Right hindlimb (tissue), 1 donor: ENCODE measurements at places on chromosomes 11 and 22.

GRCh38 chr22:30606455-30607299 is at the start of gene TCN2:
Gene TCN2, plus strand, starts transcription at chr22:30607174. Its CDS starts 158 bp downstream, at chr22:30607332.
- peak; percentile 87 for DNase-seq

DNA sequence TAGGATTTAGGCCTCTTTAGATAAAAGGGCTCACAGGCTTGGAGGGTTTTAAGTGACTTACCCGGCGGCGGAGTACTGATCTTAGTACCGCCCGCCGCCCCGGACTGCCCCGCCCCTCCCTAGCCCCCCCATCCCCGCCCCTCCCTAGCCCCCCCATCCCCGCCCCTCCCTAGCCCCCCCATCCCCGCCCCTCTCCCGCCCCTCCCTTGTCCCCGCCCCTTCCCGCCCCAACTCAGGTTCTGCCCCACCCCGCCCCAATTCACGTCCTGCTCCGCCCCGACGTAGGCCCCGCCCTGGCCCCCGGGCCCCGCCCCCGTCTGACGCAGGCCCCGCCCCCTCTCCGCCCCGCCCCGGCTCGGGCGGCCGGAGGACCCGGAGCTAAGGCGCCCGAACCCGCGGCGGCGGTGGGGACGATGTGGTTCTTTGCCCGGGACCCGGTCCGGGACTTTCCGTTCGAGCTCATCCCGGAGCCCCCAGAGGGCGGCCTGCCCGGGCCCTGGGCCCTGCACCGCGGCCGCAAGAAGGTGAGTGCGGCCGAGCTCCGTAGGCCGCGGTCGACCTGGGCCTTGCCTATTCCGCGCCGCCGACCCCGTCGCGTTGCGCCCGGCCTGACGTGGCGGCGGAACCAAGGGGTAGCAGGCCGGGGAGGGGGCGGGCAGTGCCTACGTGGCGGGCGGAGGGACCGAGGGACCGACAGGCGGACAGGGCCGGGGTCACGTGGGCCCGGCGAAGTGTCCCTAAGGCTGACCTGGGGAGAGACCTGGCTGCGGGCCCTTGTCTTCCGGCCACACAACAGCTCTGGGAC is at the start of gene SCYL1:
SCYL1 (plus strand) TSS at position 343 of the 805 bp plus-strand sequence; CDS start at position 414, 71 bp downstream.
- peak; percentile 93 for DNase-seq

DNA sequence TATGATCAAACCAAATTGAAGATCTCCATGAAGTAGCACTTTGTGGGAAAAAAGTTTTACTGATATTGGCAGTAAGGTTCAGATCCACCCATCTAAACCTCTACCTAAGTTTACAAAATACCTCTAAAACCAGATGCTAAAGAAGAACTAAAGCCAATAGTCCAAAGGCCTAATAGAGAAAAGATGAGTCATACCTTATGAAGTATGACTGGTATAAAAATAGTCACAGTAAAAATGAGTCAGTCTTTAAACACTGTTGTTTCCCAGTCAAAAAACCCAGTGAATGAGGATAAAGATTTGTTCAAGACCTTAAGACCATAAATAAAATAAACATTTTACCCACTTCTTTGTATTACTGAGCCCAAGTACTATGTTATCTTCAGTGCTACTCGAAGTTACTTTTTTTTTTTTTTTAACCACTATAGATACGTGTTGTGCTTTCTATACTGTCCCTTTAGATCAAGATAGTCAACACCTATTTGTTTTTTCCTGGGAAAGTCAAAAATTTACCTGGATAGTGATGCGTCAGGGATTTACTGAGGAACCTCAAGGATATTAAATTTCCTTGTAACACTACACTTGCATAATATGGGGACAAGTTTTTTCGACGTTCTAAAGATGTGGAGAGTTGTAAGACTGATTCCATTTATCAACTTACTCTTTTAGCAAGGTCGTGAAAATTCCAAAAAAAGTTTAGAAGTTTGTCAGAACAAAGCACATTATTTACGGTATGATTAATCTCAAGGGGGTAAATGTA is 87.3 kb downstream of the CCDC73 start:
- DNase-seq: no peak

- no peak for DNase-seq
Measured at GRCh38 chr11:95891423-95892170, 32.3 kb downstream of the MTMR2 start.

DNA sequence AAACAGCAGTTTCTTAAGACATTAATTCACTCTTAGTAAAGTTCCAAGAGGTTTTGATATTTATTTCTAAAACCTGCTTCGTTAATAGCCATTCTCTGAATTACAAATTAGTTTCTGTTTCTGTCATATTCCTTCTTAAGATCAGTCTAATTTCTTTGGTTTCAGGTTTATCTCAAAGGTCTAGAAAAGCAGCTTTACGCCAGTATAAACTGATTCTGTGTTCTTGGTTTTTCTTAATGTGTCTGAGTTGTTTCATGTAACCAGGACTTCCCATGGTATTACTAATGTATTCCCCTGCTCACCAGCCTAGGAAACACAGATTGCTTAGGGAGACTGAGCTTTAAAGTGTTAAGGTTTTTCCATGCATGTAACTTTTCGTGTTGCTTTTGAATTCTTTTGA is 6.8 kb upstream of the ACY3 start:
- no peak for DNase-seq

- peak; percentile 64 for DNase-seq
Measured at GRCh38 chr22:40396882-40397281, 26.5 kb downstream of the SGSM3 start.

- DNase-seq: no peak
Measured at GRCh38 chr11:74021998-74022397, 13.1 kb upstream of the UCP3 start.

- no peak for DNase-seq
Measured at GRCh38 chr11:120773501-120774031, 250.3 kb upstream of the TBCEL start.

DNA sequence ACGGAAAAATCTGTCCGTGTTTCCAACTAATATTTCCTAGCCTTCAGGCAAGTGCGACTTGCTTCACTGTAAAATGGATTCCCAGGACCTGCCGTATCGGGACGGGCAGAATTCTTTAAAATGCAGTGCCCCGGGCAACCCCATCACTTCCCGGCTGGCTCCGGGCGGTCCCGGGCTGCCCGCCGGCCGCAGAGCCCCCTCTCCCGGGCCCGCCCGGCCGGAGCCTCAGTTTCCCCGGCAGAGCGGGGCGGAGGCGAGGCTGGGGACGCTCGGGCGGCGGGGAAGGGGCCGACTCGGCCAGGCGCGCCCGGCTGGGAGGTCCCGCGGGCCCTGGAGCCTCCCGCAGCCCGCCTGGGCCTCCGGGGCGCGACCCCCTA is 84.2 kb upstream of the WNT7B start:
- no peak for DNase-seq

- peak; percentile 90 for DNase-seq
Measured at GRCh38 chr22:42743501-42743991, 22.9 kb upstream of the A4GALT start.

DNA sequence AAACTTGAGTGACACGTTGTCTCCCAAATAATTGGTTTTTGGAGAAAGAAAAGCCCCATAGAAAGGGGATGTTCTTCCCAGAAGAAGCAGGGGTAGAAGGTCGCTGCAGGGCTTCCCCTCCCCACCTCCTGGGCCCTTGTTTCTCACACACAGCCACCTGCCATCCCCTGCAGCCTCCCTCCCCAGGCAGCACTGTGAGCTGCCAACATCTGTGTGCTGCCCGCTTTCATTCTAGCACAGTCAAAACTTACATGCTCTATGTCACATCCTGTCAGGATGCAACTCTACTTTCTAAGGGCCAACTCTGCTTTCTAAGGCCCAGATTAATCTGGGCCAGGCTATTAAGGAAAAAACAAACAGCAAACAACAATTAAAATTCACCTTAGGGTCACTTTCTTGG is 309.4 kb upstream of the ZC3H12C start:
- no peak for DNase-seq

GRCh38 chr11:83072350-83073242 is 899 bp upstream of the RAB30 start:
- no peak for DNase-seq

- DNase-seq: no peak
Measured at GRCh38 chr22:46429325-46429853, 93.9 kb downstream of the TRMU start.

- DNase-seq: no peak
Measured at GRCh38 chr11:30762188-30762587, 176.0 kb upstream of the MPPED2 start.

GRCh38 chr11:28448186-28448585 is 340.0 kb downstream of the METTL15 start:
- DNase-seq: no peak

GRCh38 chr11:133742353-133742752 is 103.0 kb downstream of the SPATA19 start:
- no peak for DNase-seq

GRCh38 chr22:41022470-41023298 is 69.7 kb upstream of the EP300 start:
- peak; percentile 95 for DNase-seq

DNA sequence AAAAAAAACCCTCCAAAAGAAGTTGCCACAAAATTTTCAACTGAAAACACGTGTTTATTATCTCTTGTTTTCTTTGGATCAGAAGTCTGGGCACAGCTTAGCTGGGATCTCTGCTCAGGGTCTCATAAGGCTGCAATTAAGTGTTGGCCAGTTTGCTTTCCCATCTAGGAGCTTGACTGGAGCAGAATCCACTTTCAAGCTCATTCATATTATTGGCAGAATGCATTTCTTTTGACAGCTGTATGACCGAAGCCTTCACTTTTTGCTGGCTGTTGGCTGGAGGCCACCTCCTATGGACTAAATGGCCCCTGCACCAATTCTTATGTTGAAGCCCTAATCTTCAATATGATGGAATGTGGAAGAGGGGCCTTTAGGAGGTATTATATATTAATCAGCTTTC is 139.6 kb downstream of the DDX10 start:
- DNase-seq: no peak

DNA sequence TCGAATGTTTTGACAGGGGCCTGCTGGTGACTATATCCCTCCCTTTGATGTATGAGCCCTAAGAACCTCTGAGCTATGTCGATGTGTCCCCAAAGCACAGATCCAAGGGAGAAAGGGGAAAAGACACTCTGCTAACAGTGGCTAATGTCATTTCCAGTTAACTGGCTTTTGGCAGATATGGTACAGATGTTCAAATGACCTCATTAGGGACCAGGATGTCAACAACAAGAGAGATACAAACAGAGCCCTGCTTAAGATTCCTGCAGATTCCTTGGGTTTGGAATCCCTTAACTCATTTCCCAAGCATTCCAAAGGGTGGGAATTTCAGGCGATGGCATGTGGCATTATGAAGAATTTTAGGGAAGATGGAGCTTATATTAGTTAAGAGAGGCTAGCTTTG is 517.3 kb downstream of the SOX6 start:
- DNase-seq: no peak

- DNase-seq: no peak
Measured at GRCh38 chr11:13145461-13145860, 132.1 kb upstream of the BMAL1 start.

DNA sequence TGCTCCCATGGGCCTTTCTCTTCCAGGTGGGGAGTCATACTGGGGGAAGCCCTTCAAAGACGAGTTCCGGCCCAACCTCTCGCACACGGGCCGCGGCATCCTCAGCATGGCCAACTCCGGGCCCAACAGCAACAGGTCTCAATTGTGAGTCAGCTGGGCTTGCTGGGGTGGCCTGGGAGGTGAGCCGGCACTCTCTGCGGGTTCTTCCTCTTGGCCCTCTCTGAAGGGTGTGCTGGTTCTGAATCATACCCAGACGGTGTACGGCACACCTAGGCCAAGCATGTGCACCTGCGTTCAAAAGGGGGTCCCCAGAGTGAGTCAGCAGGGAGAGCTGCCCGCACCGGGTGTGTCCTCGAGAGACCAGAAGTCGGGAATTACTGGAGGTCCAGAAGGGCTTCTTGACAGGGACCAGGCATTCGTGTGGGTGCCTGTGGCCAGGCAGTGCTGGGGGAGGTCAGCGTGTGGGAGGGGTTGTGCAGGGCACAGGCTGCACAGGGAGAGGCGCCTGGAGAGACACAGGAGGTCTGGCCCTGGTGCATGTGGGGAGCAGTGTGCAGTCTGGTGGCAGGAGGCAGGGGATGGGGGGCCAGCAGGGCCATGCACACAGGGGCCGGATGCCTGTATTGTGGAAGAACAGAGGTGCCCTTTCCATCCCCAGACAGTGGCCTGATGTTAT is 23.0 kb downstream of the PPIL2 start:
- DNase-seq: no peak

GRCh38 chr11:41431784-41432183 is 27.7 kb downstream of the LRRC4C start:
- DNase-seq: no peak

GRCh38 chr11:10012068-10012467 is 282.0 kb downstream of the SBF2 start:
- no peak for DNase-seq

GRCh38 chr11:71086687-71087258 is 165.6 kb downstream of the SHANK2 start:
- DNase-seq: peak; percentile 55

GRCh38 chr11:10770626-10771254 is 19.7 kb downstream of the CTR9 start:
- DNase-seq: peak; percentile 47

GRCh38 chr11:130042093-130042591 is 27.6 kb upstream of the APLP2 start:
- no peak for DNase-seq

DNA sequence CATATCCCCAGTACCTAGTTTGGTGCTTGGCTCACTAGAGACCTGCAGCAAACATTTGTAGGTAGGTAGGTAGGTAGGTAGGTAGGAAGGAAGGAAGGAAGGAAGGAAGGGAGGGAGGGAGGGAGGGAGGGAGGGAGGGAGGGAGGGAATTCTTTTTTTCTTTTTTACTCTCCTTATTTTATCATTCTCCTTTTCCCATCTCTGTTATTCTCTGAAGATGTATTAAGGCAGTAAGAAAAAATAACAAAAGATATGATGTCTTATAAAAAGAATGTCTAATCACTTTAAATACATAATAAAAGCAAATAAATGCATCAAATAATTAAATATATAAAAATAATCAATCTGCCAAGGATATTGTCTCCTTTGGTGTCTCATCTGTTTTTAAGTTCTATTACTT is 28.4 kb downstream of the VSIG10L2 start:
- DNase-seq: no peak

DNA sequence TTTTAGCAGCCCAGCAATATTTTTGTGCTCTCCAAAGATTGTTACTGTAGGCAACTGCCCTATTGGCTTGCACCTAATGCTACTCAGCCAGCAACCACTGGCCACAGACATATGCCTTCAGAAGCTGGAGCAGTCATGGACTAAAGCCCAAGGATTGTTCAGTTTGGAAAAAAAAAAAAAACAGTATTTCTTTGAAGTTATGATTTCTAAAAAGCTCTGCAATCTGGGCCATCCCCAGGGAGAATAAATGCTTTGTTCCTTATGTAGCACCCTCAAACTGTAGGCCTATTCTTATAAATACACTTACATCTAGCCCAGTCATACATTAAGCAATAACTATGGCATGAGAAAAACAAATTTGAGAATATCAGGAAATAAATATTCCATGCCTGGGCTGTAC is 2190.5 kb upstream of the RAG2 start:
- no peak for DNase-seq

GRCh38 chr11:13666708-13667107 is 1.8 kb upstream of the FAR1 start:
- no peak for DNase-seq
